PC-9 (cell line): ENCODE measurements at places on chromosomes 5 and 9. TPM values are rescaled to one million over a fixed set of nuclear protein-coding genes. Genes with fewer than 3 reads are reported as not detected.

DNA sequence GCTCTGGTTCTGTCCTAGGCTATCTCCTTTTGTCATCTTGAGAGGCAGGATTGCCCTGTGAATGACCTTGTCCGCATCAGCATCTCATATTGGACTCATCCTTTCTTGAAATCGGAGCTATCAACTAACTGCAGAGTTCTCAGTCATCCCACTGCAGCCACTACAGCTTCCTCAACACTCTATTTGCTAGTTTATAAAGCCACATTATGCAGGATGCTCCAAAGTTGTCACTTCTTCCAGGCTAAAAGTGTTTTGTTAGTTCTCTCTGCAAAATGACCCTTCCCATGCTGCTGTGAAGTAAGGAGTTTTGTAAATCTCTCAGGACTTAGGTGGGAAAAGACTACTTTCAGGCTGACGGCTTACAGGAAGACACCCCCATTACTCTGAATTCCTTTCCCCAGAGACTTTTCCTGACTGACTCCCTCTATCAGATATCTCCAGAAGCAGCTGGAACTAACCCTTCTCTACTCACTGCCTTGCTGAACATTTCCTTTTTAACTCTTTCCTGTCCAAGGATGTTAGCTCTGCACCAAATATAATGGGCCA lies 257.6 kb downstream of the NFIB start:
- H3K4me1 ChIP-seq, result no peaks in the 10 kb centered on the region
- H3K4me3 ChIP-seq, result no peak overlapping the region
- no peak for DNase-seq
- no peak overlapping the region for H3K27ac ChIP-seq

Gene PCA3
- total RNA-seq, result not detected in 2 replicates

Gene ZER1
- 65.2 and 70.0 TPM in 2 replicates for total RNA-seq

GRCh38 chr5:179129607-179130071 lies 69.5 kb downstream of the ZNF354C start:
- no peak for DNase-seq
- peaks cover 66% of the 10 kb centered on the region for H3K27me3 ChIP-seq
- H3K4me3 ChIP-seq, result no peak overlapping the region
- H3K4me1 ChIP-seq, result no peaks in the 10 kb centered on the region
- H3K36me3 ChIP-seq, result no peaks in the 10 kb centered on the region

DNA sequence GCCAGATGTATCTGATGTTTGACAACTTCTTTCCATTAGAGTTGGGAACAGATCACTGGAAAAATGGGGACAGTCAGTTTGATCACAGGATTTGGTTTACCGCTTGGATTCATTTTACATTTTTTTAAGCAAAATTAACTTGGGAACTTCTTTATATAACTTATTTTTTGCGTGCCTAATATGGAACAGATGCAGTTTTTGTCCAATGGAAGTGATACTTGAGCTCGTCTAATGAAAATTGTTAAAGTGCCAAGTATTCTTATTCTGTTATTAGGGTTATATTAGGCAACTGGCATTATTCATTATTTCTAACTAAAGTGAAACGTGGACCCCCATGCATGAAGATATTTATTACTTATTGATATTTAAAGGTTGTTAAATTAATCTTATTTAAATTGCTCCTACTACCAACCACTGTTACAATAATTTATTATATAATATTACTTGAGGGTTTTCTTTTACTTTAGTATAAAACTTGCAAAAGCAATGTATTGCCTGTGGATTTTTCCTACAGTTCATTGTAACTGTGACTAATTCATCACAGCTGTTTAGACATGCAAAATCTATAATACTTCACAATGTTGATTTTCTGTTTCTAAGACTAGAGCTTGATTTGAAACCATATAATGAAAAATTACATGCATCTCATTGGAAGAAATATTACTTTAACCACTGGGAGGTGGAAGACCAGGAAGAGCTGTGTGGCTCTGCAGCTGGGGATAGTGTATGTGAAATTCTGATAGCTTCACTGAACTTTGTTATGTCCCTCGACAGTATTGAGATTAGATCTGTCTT lies 787.3 kb upstream of the WWC1 start:
- H3K27ac ChIP-seq, result no peak overlapping the region
- no peaks in the 10 kb centered on the region for H3K4me1 ChIP-seq

GRCh38 chr5:31664566-31664965 lies 25.6 kb downstream of the PDZD2 start:
- H3K27me3 ChIP-seq, result peaks cover 90% of the 10 kb centered on the region
- no peak overlapping the region for H3K27ac ChIP-seq
- no peaks in the 10 kb centered on the region for H3K36me3 ChIP-seq
- no peaks in the 10 kb centered on the region for H3K4me1 ChIP-seq
- DNase-seq, result no peak

- DNase-seq, result no peak
- no peaks in the 10 kb centered on the region for H3K4me1 ChIP-seq
- H3K4me3 ChIP-seq, result no peak overlapping the region
- no peak overlapping the region for H3K27ac ChIP-seq
- peaks cover 54% of the 10 kb centered on the region for H3K27me3 ChIP-seq
These were observed 222.4 kb downstream of the CACNA1B start for GRCh38 chr9:138099803-138100598.

Gene ERCC8
- total RNA-seq, result 8.7 and 13.0 TPM in 2 replicates

Gene PSAT1
- 238 and 315 TPM in 2 replicates for total RNA-seq

Gene SNCAIP
- total RNA-seq, result not detected in 2 replicates

GRCh38 chr9:91331849-91332248 lies 29.9 kb downstream of the AUH start:
- H3K27ac ChIP-seq, result no peak overlapping the region
- DNase-seq, result no peak
- H3K27me3 ChIP-seq, result no peaks in the 10 kb centered on the region
- H3K4me1 ChIP-seq, result no peaks in the 10 kb centered on the region

GRCh38 chr9:136419092-136419420 lies 8.6 kb downstream of the PMPCA start:
- H3K27me3 ChIP-seq, result no peaks in the 10 kb centered on the region
- peaks cover under 1% of the 10 kb centered on the region; the same call in 1 of the 2 replicates for H3K36me3 ChIP-seq
- H3K4me3 ChIP-seq, result no peak overlapping the region
- no peak overlapping the region for H3K27ac ChIP-seq
- no peaks in the 10 kb centered on the region for H3K4me1 ChIP-seq
- no peak for DNase-seq

DNA sequence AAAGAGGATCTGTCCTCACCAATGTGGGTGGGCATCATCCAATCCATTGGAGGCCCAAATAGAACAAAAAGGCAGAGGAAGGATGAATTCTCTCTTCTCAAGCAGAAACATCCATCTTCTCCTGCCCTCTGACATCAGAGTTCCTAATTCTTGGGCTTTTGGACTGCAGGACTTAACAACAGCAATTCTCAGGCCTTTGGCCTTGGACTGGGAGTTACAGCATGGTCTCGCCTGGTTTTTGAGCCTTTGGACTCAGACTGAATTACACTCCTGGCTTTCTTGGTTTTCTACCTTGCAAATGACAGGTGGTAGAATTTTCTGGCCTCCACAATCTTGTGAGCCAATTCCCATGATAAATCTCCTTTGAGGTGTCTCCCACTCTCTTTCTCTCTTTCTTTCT lies 60.5 kb upstream of the CD180 start:
- no peak for DNase-seq
- no peak overlapping the region for H3K27ac ChIP-seq
- no peaks in the 10 kb centered on the region for H3K4me1 ChIP-seq
- H3K36me3 ChIP-seq, result no peaks in the 10 kb centered on the region
- no peak overlapping the region for H3K4me3 ChIP-seq
- H3K27me3 ChIP-seq, result 0 out of 2 replicates have a peak, but pooled peaks cover 2% of the 10 kb centered on the region
